ENCODE measurements at places on chromosomes 2 and 18.

DNA sequence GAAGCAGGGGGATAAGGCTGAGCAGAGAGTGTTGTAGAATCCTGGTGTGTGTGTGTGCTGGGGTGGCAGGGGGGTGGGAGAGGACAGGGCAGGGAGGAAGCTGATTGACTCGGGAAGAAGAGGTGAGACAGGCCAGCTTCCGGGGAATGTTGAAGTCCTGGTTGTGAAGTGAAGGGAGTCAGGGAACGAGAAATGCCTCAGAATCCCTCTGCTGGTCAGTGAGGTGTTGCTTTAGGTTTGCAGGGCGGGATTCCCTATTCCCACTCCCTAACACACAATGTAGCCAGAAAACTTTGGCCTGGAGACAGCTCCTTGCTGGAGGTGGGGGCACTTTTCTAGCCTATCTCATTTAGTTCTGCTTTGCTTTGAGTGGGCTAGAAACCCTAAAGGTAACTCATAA lies 265.1 kb downstream of the HAUS1 start:
- DNase-seq = no peak

DNA sequence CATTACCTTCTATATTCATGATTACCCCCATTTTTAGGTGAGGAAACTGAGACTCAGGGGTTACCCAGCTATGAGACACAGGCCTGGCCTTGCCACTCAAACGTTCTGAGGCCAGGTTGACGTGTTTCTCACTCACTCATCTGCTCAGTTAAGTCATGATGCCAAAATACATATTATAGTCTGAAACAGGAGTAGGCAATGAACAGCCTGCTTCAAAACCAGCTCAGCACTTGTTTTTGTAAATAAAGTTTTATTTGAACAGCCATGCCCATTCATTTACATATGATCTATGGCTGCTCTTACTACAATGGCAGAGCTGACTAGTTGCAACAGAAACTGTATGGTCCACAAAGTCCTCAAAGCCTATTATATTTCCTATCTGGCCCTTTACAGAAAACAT lies 74.1 kb upstream of the SMAD2 start:
- DNase-seq = no peak

GRCh38 chr2:60267122-60267521 lies 286.3 kb downstream of the BCL11A start:
- DNase-seq = no peak

DNA sequence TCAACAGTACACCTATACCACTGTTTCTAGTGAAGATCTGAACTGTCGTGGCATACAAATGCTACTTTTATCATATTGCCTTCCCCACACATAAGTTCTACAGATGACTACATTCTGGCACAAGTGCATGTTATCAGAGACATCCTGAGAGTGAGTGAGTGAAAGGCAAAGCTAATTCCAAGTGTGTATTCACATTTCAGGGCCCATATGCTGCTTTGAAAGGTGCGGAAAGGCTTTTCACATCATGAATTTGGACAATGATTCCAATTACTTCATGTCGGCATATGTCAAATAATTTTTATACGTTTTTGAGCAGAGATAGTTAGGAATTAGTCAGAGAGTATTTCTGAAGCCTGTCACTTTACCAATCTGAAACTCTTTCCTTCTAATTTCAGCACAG lies 101.7 kb downstream of the GAREM1 start:
- DNase-seq = no peak

- DNase-seq = no peak
Observed at GRCh38 chr18:44803019-44803650, 122.4 kb downstream of the SETBP1 start.

- no peak for DNase-seq
Observed at GRCh38 chr2:54396107-54396506, 60.0 kb upstream of the SPTBN1 start.

DNA sequence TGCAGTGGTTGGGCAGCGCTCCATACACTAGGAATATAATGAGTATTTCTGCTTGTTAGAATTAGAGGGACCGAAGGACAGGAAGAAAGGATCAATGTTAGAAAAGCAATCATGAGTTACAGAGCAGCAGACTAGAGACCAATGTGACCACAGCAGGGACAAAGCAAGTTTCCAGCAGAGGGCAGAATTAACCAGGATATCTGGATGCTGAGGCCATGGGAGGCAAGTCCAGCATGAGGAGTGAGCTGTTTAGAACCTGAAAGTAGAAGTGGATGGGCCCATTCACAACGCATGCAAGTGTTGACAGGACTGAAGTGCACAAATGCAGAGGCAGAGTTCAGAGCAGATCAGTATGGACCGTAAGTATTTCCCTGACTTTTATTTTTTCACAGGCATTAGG lies 910.4 kb upstream of the GYPC start:
- DNase-seq = no peak
